Right ventricle myocardium superior (tissue), 1 donor: ENCODE measurements at places on chromosomes 6 and 20.
A peak's percentile ranks its signal among the peaks of the same experiment; 100 is the strongest.

DNA sequence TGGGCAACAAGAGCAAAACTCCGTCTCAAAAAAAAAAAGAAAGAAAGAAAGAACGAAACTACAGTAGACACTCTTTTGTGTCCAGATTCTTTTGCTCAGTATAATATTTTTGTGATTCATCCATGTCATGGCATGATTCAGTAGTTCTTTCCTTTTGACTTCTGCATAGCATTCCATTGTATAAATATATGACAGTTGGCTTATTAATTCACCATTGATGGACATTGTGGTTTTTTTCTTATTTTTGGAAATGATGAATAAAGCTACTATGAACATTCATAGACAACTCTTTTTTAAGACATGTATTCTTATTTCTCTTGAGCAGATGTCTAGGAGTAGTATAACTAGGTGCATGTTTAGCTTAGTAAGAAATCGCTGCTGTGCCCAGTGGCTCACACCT is 10.3 kb upstream of the IER3 start:
- no peak for DNase-seq

- DNase-seq: no peak
Measured at GRCh38 chr20:3223994-3224680, 14.8 kb downstream of the ITPA start.

- no peak for DNase-seq
Measured at GRCh38 chr20:47154089-47154488, 202.4 kb downstream of the ZMYND8 start.

DNA sequence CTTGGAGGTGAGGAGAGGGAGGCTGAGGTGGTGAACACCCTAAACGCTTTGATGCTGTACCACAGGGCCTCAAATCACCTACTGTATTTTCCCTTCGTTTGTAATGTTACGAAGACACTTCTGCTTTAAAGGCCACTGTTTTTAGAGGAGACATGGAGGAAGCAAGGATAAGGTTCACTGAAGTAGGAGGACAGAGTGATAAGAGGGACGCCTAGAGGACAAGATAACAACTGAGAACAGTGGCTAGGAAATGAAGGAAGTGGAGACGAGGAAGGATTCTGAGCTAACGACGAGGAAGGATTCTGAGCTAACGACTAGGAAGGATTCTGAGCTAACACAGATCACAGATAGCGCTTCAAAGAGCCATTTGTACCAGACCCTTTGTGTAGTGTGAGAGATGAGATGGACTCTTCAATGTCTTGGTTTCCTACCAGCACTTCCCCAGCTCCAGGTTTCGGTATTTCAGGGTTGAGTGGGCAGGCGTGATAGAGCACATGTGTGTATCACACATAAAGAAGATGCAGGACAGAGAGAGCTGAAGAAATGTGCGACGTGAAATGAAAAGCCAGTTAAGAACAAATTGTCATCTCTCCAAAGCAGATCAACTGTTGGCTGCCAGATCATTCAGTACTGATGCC is 7.5 kb downstream of the SF3B5 start:
- DNase-seq: no peak

DNA sequence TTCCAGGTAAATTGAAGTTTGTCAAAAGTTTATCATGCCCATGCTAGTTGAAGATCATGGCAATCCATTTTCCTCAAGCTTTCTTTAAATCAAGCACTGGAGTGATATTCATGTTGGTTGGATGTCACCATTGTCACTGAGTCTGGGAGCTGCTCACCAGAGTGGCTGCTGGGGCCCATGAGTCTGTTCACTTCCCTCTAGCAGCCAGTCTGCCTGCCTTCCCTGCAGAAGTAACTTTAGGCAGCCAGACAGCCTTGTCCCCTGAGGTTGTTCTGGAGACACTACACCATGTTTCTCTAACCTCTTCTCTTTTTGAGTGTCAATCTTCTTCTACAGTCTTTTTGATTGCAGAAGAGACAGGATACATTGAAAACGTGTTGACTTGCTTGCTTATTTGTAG is 5.5 kb downstream of the SIRT5 start:
- DNase-seq: no peak

DNA sequence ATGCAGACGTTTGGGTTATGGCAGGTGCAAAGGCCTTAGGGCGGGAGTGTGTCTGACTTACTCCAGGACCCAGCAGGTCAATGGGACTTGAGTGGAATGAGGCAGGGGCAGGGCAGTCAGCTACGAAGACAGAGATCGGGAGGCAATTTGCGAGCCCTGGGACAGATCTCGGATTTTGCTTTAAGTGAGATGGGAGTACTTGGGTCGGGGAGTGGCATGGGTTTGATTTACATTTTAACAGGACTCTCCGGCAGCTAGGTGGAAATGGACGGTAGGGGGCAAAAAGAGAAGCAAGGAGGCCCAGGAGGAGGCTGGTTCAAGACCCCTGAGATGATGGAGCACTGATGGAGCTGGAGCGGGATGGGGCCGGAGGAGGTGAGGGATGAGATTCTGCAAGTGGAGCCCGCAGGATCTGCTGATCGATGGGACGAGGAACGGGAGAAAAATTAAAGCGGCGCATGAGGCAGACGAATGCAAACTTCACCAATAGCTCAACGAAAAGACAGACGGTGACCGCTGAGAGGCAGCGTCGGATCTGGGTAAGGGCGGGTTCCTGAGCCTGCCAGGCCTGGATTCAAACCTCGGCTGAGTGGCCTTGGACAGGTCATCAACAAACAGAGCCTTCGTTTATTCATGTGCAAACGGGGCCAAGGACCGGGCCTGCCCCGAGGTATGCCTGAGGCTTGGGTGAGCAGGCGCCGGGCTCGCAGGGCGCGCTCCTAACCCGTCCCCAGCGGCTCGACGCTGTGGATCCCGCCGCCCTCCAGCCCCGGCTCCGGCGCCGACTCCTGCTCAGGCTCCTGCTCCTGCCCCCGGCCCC is 756 bp upstream of the RBCK1 start:
- peak; percentile 89 for DNase-seq

DNA sequence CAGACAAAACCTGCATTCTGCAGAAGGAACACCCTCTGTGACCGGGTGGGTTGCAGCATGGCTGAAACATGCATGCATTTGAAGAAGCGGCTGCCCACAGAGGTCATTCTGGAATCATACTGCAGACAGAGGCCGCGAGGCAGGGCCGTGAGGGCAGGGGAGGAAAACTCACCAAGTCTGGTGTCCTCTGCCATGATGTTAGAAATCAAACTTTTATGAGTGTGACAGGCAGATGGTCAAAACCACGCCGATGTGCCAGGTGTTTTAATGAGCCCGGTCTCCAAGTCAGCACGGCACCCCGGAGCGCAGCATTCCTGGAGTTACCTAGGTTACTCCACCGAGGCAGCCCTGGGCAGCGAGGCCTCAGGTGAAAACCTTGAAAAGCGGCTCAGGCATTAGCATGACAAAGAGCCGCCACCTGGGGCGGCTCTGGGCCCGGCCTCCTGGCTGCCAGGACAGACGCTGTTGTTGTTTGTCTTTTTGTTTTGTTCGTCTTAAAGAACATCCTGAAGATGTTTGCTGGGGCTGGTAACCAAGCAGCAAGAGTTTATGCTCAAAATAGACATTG is 255.6 kb downstream of the ERMARD start:
- no peak for DNase-seq

GRCh38 chr20:14700639-14700960 is 363.2 kb upstream of the FLRT3 start:
- no peak for DNase-seq

DNA sequence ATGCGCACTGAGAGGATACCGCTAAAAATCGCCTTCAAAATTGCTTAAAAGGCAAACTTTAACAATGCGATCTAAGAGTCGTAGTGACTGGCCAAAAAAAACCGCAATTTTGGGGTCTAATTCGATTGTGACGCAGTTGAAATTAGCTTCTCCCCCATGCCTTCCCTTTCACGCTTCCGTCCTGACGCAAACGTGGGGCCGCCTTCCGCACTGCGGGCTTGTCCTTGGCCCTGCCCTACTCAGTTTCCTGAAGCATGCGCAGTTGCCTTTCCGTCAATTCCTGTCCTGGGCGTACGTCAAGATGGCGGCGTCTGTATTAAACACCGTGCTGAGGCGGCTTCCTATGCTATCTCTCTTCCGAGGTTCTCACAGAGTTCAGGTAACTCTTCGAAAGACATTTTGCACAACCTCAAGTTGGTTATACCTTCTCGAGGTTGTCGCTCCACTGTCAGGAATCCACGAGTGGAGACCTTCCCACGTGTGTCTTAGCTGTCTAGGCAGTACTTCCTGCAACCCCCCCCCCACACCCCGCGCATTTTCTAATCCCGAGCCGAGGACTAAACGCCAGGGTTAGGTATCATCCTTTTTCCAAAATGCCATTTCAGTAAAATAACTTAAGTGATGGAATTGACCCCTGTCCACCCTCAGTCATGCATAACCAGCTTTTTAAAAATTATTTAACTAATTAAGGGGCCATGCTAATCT is at the start of gene MRPS18B:
TSS of gene MRPS18B (plus strand) at position 276 of the 705 bp plus-strand sequence. CDS start at position 302, 26 bp downstream.
- DNase-seq: peak; percentile 98

- no peak for DNase-seq
Measured at GRCh38 chr6:23414051-23414445, 712.0 kb upstream of the NRSN1 start.

DNA sequence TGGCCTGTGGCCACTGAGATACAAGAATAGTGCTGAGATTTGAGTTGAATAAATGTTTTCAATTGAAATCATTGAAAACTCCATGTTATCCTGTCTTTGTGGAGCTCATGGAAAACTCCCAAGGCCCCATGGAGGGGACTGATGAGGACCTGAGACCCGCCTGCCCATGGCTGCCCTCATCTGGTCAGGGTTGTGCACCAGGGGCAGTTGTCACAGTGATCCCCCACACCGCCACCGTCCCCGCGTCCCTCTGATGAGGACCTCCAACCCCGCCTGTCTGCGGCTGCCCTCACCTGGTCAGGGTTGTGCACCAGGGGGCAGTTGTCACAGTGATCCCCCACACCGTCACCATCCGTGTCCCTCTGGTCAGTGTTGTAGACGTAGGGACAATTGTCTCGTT is 27.8 kb downstream of the THBS2 start:
- DNase-seq: no peak

DNA sequence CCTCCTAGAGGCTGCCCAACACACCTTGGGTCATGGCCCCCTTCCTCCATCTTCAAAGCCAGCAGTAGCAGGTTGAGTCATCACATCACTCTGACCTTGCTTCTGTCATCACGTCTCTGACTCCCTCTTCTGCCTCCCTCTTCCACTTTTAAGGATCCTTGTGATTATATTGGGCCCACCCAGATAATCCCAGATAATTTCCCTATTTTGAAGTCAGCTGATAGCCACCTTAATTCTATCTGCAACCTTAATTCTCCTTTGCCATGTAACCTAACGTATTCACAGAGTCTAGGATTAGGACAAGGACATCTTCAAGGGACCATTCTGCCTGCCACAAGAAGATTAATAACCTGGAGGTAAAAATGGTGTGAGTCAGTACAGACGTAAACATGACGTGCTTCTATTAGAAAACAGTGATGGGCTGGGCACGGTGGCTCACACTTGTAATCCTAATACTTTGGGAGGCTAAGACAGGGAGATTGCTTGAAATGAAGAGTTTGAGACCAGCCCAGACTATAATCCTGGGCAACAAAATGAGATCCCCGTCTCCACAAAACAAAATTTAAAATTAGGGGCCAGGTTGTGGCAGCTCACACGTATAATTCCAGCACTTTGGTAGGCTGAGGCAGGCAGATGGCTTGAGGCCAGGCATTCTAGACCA is 3.3 kb downstream of the ZSWIM3 start:
- DNase-seq: no peak

- no peak for DNase-seq
Measured at GRCh38 chr6:88764081-88764480, 199.3 kb downstream of the RNGTT start.

DNA sequence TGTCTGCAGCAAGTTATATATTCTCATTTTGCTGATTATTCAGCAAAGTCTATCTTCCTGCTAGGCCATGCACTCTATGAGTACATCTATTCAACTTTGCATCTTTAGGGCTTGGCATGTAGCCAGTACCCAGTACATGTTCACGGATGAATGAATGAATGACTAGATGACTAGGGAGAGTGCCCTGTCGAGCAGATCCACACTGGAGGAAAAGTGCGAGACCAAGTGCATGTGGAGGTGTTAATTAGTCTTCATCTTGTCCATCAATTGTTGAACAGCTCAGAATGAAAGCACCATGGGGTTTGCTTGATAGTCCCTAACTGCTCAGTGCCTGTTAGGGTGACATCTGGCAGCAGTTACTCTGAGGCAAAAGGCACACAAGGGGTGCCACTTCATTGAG is 30.4 kb downstream of the TM9SF4 start:
- no peak for DNase-seq

DNA sequence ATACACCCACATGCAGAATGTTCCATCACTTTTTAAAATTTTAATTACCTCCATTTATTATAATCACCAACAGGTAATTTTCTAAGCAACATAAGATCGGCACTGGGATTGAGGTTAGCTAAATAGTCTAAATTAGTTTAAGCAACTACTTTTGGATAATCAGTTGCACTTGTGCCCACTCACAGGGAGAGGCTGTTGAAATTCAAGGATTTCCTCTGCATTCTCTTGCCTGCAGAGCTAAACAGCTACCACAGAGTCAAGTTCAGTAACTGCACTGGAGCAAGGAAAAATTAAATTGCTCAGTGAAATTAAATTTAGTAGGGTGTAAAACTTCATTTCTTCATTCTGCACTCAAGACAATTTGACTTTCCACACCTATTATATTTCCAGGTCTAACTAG is 120.7 kb upstream of the CCDC28A start:
- no peak for DNase-seq

- no peak for DNase-seq
Measured at GRCh38 chr6:143058987-143059386, 1.7 kb upstream of the AIG1 start.

GRCh38 chr6:27059621-27060425 is 187.7 kb upstream of the PRSS16 start:
- DNase-seq: no peak

DNA sequence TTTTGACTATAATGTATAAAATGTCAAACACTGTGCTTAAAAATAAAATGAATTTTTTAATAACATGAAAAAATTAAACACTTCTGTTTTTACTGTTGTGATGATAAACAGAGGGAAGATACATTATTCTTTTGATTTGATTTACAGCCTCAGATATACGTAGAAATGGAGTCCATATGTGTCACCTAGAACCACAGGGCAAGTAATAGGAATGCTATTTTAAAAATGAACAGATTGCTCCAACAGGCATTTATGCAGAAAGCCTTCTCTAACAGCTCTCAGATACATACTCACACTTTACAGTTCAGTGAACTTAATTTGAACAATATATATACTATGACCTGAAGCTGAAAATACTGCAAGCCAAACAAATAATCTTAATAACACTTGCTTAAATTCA is 1551.0 kb downstream of the GRIK2 start:
- DNase-seq: no peak

- peak; percentile 87 for DNase-seq
Measured at GRCh38 chr6:167826230-167826895, 348 bp upstream of the AFDN start.

GRCh38 chr6:111990214-111990613 is 63.7 kb upstream of the CCN6 start:
- DNase-seq: no peak

GRCh38 chr20:24863356-24863755 is 85.7 kb upstream of the CST7 start:
- DNase-seq: no peak

- DNase-seq: no peak
Measured at GRCh38 chr20:24665741-24666191, 196.3 kb downstream of the SYNDIG1 start.
